ENCODE measurements at places on chromosomes 12 and 14. TPM values are rescaled to one million over a fixed set of nuclear protein-coding genes. Genes with fewer than 3 reads are reported as not detected.

GRCh38 chr14:56487761-56488160 is 91.8 kb upstream of the TMEM260 start:
- no peak overlapping the region for H3K4me3 ChIP-seq
- no peak for DNase-seq
- no peaks in the 10 kb centered on the region for H3K4me1 ChIP-seq
- H3K27ac ChIP-seq = no peak overlapping the region

- peaks cover 34% of the 10 kb centered on the region for H3K4me1 ChIP-seq
- H3K4me3 ChIP-seq = no peak overlapping the region
- H3K27ac ChIP-seq = peak overlapping the region; percentile 86
Observed at GRCh38 chr12:3098436-3098835, 21.3 kb downstream of the TSPAN9 start.

DNA sequence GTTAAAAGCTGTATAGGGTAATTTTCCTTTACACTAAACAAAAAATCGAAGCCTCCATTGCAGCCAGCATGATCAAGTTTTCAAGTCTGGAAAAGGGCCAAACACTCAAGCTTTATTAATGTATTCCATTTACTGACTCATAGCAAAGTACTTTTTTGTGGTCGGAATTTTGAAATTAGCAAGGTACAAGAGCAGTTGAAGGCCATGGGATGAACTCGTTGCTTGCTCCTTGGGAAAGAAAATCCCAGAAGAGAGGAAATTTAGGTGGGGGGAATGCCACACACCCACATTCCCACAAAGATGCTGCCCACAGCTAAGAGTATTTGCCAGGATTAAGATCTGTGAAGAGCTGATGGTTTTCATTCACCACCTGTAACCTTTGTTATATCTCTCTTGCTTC is 333.7 kb downstream of the EGLN3 start:
- H3K4me3 ChIP-seq = no peak overlapping the region
- H3K27me3 ChIP-seq = peaks cover 22% of the 10 kb centered on the region
- H3K4me1 ChIP-seq = peaks cover 33% of the 10 kb centered on the region
- H3K27ac ChIP-seq = no peak overlapping the region
- DNase-seq = no peak
- H3K36me3 ChIP-seq = no peaks in the 10 kb centered on the region

GRCh38 chr12:121252712-121253345 is 42.9 kb downstream of the P2RX4 start:
- no peak overlapping the region for H3K4me3 ChIP-seq
- no peak for DNase-seq
- no peaks in the 10 kb centered on the region for H3K4me1 ChIP-seq
- H3K27me3 ChIP-seq = no peaks in the 10 kb centered on the region
- no peak overlapping the region for H3K27ac ChIP-seq
- peaks cover 42% of the 10 kb centered on the region for H3K36me3 ChIP-seq

GRCh38 chr14:68807148-68807600 is 14.3 kb upstream of the ZFP36L1 start:
- no peak for DNase-seq
- peak overlapping the region; percentile 90 for H3K27ac ChIP-seq
- H3K4me1 ChIP-seq = peaks cover 30% of the 10 kb centered on the region
- H3K36me3 ChIP-seq = peaks cover 22% of the 10 kb centered on the region
- H3K4me3 ChIP-seq = no peak overlapping the region

- H3K4me3 ChIP-seq = peak overlapping the region; percentile 16
- peaks cover 23% of the 10 kb centered on the region for H3K4me1 ChIP-seq
- H3K36me3 ChIP-seq = no peaks in the 10 kb centered on the region
- DNase-seq = no peak
- H3K27me3 ChIP-seq = peaks cover 97% of the 10 kb centered on the region
- no peak overlapping the region for H3K27ac ChIP-seq
Observed at GRCh38 chr12:57474862-57475261, 4.8 kb downstream of the ARHGAP9 start.

DNA sequence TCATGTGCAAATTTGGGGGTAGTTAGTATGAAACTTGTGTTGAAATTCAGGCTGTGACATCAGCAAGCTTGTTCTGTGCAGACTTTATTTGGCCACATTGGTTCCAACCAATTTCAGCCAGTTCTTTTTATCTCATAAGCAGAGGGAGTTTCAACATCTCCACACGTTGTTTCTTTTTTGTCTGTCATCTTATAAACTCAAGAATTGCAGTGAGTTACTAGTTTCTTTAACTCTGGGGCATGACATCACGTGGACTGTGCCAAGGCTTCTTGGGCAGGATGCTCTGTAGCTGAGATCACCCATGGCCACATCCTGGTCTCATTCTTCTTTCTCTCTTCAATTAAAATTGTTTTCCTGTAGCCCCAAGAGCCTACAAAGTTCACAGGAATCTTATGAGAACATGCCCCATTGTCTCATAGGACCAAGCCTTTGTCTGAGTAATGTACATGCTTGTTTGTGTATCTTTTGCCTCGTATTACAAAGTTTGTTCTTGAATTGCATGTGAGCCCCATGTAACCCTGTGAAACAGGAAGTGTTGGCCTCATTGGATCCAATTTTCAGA is 982.0 kb upstream of the TMEM132C start:
- H3K36me3 ChIP-seq = no peaks in the 10 kb centered on the region
- DNase-seq = no peak
- no peaks in the 10 kb centered on the region for H3K4me1 ChIP-seq
- H3K27me3 ChIP-seq = peaks cover 43% of the 10 kb centered on the region
- no peak overlapping the region for H3K4me3 ChIP-seq

- H3K27me3 ChIP-seq = no peaks in the 10 kb centered on the region
- H3K27ac ChIP-seq = peak overlapping the region; percentile 93
- H3K4me3 ChIP-seq = no peak overlapping the region
- peaks cover 61% of the 10 kb centered on the region for H3K4me1 ChIP-seq
- no peak for DNase-seq
Observed at GRCh38 chr14:100386121-100386520, 63.0 kb downstream of the SLC25A47 start.

- H3K4me3 ChIP-seq = no peak overlapping the region
- DNase-seq = no peak
- peaks cover 13% of the 10 kb centered on the region for H3K4me1 ChIP-seq
- peaks cover 3% of the 10 kb centered on the region for H3K27me3 ChIP-seq
Observed at GRCh38 chr14:105128059-105128458, 40.5 kb downstream of the JAG2 start.

DNA sequence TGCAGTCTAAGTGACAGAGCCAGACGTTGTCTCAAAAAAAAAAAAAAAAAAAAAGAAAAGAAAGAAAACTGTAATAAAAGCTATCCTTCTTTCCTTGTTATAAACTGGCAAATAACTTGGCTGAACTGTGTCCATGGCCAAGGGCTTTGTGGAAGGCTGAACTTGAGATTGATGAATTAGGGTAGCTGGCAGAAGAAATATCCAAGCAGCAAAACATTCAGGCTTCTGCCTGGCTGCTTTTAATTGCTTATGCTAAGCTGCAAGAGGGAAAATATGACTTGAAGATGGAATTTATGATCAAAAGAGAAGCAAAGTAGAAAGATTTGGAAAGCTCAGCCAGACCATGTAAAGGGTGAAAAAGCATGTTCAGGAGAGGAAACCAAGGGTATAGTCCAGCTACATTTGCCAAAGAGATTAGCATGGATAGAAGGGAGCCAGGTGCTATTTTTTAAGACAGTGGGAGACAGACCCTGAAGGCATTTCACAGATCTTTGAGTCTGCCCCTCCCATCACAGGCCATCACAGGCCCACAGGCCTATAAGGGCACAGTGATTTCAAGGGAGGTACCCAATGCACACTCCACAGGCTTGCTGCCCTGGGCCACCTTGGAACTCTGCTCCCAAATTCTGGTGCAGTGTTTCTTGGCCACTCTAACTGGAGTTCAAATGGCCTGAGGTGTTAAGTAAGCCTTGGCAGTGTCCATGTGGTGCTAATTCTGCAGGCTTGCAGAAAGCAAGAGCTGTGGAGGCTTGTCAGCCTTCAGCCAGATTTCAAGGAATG is 226.0 kb downstream of the AEBP2 start:
- peaks cover 3% of the 10 kb centered on the region for H3K4me1 ChIP-seq
- no peaks in the 10 kb centered on the region for H3K36me3 ChIP-seq
- H3K27me3 ChIP-seq = no peaks in the 10 kb centered on the region
- H3K4me3 ChIP-seq = no peak overlapping the region

GRCh38 chr12:45660330-45660729 is 69.2 kb upstream of the ARID2 start:
- no peak for DNase-seq
- H3K27me3 ChIP-seq = peaks cover 16% of the 10 kb centered on the region
- no peaks in the 10 kb centered on the region for H3K36me3 ChIP-seq
- H3K4me3 ChIP-seq = no peak overlapping the region
- no peaks in the 10 kb centered on the region for H3K4me1 ChIP-seq

- H3K4me1 ChIP-seq = no peaks in the 10 kb centered on the region
- no peak for DNase-seq
- no peak overlapping the region for H3K27ac ChIP-seq
- no peaks in the 10 kb centered on the region for H3K36me3 ChIP-seq
Observed at GRCh38 chr12:114580306-114580705, 103.7 kb downstream of the TBX3 start.

GRCh38 chr12:101018540-101018939 is 191.5 kb downstream of the SLC5A8 start:
- peak overlapping the region; percentile 90 for H3K27ac ChIP-seq
- no peak overlapping the region for H3K4me3 ChIP-seq
- H3K36me3 ChIP-seq = peaks cover 4% of the 10 kb centered on the region

- H3K4me1 ChIP-seq = peaks cover 18% of the 10 kb centered on the region
- peak overlapping the region; percentile 97 for H3K27ac ChIP-seq
- DNase-seq = no peak
- peaks cover 24% of the 10 kb centered on the region for H3K36me3 ChIP-seq
- peak overlapping the region; percentile 98 for H3K4me3 ChIP-seq
Observed at GRCh38 chr12:102061096-102061559, 663 bp downstream of the WASHC3 start.

GRCh38 chr12:52246720-52247621 is 13.9 kb downstream of the KRT7 start:
- DNase-seq = no peak
- H3K27me3 ChIP-seq = peaks cover 24% of the 10 kb centered on the region
- H3K27ac ChIP-seq = no peak overlapping the region
- H3K4me3 ChIP-seq = no peak overlapping the region
- no peaks in the 10 kb centered on the region for H3K36me3 ChIP-seq

- H3K27me3 ChIP-seq = no peaks in the 10 kb centered on the region
- DNase-seq = no peak
- H3K4me3 ChIP-seq = no peak overlapping the region
Observed at GRCh38 chr14:59284059-59284458, 95.6 kb downstream of the DAAM1 start.

DNA sequence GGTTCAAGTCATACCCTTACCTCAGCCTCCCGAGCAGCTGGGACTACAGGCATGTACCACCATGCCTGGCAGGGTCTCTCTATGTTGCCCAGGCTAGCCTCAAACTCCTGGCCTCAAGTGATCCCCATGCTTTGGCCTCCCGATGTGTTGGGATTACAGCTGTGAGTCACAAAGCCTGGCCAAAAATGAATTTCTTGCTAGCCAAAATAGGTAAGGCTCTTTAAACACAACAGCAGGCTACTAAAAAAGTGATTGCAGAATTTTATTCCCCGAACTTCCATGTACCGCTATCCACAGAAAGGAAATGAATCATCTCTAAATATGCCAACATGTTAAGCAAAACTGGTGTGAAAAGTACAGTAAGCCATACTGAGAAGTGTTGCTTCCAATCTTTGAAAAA is 50.6 kb downstream of the WDHD1 start:
- no peak overlapping the region for H3K27ac ChIP-seq
- H3K4me1 ChIP-seq = no peaks in the 10 kb centered on the region
- H3K36me3 ChIP-seq = peaks cover 7% of the 10 kb centered on the region
- H3K4me3 ChIP-seq = no peak overlapping the region

GRCh38 chr14:104689109-104689880 is at the start of gene INF2:
Gene INF2 (plus strand): TSS chr14:104689618. CDS start chr14:104701366, 11,748 bp downstream.
- H3K27me3 ChIP-seq = no peaks in the 10 kb centered on the region
- peak within 1 kb of the TSS; percentile 39 for H3K27ac ChIP-seq

DNA sequence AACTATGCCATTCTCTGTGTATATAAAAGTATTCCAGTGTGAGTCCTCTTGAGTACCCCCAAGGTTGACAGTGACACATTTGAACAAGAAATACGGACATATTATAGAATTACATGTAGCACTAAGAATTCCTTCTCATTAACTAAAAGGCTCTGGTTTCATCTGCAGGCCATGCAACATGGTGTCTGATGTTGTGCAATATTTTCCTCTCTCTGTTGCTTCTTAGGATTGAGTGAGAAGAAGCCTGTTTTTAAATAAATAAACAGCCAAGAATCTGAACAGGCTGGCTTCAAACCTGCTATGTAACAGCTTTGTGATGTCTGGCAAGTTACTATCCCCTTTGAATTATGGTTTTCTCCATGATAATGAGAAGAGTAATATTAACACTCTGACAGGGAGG is 22.2 kb upstream of the CCER1 start:
- H3K27me3 ChIP-seq = no peaks in the 10 kb centered on the region
- peaks cover 63% of the 10 kb centered on the region for H3K4me1 ChIP-seq
- H3K27ac ChIP-seq = peak overlapping the region; percentile 64
- no peaks in the 10 kb centered on the region for H3K36me3 ChIP-seq
- no peak overlapping the region for H3K4me3 ChIP-seq

GRCh38 chr14:96710060-96710666 is 87.0 kb upstream of the VRK1 start:
- no peak overlapping the region for H3K27ac ChIP-seq
- no peak overlapping the region for H3K4me3 ChIP-seq
- H3K4me1 ChIP-seq = no peaks in the 10 kb centered on the region
- DNase-seq = no peak
- H3K27me3 ChIP-seq = peaks cover 11% of the 10 kb centered on the region
- H3K36me3 ChIP-seq = no peaks in the 10 kb centered on the region

- H3K36me3 ChIP-seq = no peaks in the 10 kb centered on the region
- no peak overlapping the region for H3K4me3 ChIP-seq
- no peaks in the 10 kb centered on the region for H3K27me3 ChIP-seq
- peak overlapping the region; percentile 84 for H3K27ac ChIP-seq
Observed at GRCh38 chr14:103250181-103250580, 83.9 kb upstream of the EIF5 start.

DNA sequence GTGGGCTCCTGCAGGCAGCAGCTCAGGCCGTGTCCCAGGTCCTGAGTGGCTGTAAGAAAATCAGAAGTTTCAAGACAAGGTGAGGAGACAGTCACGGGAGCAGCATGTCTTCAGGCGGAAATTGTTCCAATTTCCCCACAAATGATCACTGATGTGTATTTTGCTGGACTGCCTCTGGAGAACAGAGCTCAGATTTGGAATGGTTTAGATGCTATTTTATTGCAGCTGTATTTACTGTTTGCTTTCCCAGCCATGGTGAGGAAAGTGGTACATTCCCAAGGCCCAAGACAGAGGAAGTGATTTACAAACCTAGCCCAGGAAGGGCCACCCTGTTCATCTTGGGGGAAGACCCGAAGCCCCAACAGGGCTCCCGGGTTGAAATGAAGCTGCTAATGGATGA is 195.6 kb downstream of the CHST11 start:
- H3K36me3 ChIP-seq = no peaks in the 10 kb centered on the region
- no peaks in the 10 kb centered on the region for H3K4me1 ChIP-seq
- H3K27ac ChIP-seq = no peak overlapping the region
- peaks cover 83% of the 10 kb centered on the region for H3K27me3 ChIP-seq
- no peak for DNase-seq

GRCh38 chr12:69024413-69024812 is 91.4 kb upstream of the CPM start:
- no peak overlapping the region for H3K27ac ChIP-seq
- DNase-seq = no peak
- H3K4me3 ChIP-seq = no peak overlapping the region
- H3K36me3 ChIP-seq = no peaks in the 10 kb centered on the region
- H3K4me1 ChIP-seq = peaks cover 7% of the 10 kb centered on the region

IFI27 gene
- total RNA-seq = 6.1 TPM

RNASE3 gene
- total RNA-seq = not detected

PZP gene
- not detected for total RNA-seq
